Fibroblast of skin of right quadriceps (primary cell): ENCODE measurements at places on chromosomes 11 and 22.

DNA sequence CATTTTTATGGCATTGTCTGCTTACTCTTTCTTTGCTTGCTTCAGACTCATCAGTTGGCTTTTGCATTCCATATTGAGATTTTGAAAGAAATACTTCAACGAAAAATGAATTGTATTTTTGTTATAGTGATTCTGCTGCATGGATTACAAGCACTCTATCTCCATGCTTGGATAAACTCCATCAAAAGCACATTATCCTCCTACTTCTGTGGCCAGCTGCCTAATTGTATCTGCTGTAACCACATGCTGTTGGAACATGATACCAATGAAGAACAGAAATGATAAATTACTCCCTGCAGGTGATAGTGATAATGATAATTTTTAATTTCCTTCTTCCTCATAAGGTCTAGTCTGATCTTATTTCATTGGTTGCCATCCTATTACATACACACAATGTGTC lies 100.8 kb downstream of the PRMT3 start:
- DNase-seq: no peak

DNA sequence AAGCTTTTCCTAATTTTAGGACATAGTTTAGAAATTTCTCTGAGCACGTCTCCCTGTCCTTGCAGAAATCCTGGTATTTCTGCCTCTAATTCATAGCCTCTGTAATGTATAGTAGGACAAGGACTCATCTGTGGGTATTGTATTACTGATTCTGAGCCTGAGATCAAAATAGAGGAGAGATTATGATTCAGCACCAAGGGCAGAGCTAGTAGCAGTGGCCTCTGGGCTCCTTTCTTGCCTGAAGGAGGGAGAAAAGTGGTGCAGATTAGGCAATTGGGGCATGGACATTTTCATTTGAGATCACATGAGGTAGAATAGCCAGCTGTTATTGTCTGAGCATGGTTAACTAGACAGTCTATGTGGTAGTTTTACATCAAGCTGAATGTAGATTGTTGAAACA lies 2.8 kb downstream of the MADD start:
- DNase-seq: no peak

DNA sequence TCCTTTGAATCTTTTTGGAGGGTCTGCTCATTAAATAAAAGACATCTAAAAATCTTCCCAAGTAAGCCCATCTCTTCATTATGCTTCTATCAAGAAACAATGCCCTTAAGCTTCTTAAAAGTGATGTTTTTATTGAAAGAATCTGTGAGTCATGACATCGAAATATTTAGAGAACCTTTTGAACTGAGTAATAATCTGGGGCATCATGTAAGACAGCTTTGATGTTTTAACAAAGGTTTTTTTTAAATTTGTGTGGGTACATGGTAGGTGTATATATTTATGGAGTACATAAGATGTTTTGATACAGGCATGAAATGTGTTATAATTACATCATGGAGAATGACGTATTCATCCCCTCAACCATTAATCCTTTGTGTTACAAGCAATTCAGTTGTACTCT lies 46.8 kb downstream of the PLAAT5 start:
- no peak for DNase-seq

- no peak for DNase-seq
Measured at GRCh38 chr22:25405841-25406509, 158.5 kb upstream of the GRK3 start.

GRCh38 chr11:68818181-68818580 lies 23.5 kb downstream of the CPT1A start:
- no peak for DNase-seq

DNA sequence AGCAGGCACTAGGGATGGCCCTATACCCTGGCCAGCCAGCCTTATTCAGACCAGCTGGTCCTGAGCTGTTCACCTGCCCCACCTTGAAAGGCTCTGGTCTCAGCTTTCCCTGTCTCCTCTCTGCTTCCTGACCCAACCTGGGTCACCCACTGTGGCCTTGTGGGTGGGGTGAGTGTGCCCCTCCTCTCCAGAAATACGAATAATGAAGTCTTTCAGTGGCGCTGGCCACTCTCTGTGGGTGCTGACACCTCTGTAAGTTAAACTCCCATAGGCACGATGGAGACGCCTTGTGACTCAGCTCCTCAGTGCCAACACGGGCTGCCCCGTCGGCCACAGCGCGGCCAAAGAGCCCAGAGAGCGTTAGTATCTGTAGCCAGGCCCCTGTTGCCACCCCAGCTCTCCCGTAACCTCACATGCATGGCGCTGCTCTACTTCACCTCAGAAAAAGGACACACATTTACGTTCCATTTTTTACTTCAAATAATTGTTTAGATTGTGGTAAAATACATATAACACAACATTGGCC lies 74.6 kb upstream of the SEPTIN5 start:
- DNase-seq: no peak

DNA sequence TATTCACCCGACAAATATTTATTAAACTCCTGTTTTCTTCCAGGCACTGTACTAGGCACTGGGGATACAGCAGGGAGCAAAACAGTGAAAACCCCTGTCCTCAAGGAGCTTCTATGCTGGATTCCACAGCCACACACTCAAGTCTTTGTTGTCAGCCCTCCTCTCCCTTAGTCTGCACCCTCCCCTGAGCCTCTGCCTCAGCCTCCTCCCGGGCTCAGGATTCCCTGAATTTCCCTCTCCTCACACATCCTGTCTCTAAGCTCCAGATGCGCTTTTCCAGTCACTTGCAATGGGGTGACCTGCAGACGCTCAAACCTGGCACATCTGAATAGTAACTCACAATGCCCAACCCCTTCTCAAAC lies 13.5 kb upstream of the TUB start:
- DNase-seq: no peak

GRCh38 chr11:123030517-123030916 lies 31.4 kb downstream of the HSPA8 start:
- no peak for DNase-seq

- no peak for DNase-seq
Measured at GRCh38 chr22:17907748-17908051, 116.7 kb downstream of the MICAL3 start.

- DNase-seq: no peak
Measured at GRCh38 chr11:93756748-93757147, 15.3 kb downstream of the C11orf54 start.

DNA sequence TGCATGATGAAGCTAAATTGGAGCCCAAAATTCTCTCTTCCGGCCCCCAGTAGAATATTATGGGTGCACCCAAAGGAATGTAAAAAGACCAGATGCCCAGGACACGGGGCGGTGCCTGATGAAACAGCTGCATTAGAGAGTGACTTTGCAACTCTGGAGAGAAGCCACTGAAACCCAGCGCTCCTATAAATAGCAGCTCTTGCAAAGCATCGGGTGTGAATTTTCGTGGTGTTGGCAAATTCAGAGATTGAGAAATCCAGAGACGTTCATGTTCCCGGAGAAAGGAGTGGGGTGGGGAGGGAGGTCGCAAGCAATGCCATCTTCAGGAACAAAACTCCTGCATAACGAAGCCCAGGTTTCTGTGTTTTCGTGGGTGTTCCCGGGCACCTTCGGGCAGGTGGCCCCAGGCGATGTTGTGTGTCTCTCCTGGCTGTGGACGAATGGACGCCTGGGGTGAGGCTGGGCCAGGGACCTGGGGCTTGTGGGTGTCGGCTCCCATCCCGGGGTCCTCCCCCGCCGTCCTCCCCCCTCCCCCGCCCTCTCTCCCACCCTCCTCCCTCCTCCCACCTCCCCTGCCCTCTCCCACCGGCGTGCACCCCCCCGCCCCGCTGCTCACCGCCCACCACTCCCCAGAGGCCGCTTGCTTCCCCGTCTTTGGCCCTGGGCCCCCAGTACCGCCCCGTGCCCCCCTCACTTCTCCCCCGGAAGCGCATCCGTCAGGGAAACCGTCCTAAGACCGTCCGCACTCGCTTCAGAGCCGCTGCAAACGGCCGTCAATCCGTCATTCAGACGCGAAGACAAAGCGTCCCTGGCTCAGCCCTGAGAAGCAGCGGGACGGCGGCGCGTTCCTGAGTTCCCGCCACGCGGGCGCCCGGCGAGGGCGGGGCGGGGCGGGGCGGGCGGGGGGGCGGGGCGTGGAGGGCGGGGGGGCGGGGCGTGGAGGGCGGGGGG lies 26.7 kb upstream of the TOLLIP start:
- DNase-seq: peak; percentile 71

GRCh38 chr11:113345978-113346377 lies 31.6 kb downstream of the TTC12 start:
- DNase-seq: no peak

GRCh38 chr11:64998690-64999431 lies 2.1 kb upstream of the BATF2 start:
- no peak for DNase-seq

DNA sequence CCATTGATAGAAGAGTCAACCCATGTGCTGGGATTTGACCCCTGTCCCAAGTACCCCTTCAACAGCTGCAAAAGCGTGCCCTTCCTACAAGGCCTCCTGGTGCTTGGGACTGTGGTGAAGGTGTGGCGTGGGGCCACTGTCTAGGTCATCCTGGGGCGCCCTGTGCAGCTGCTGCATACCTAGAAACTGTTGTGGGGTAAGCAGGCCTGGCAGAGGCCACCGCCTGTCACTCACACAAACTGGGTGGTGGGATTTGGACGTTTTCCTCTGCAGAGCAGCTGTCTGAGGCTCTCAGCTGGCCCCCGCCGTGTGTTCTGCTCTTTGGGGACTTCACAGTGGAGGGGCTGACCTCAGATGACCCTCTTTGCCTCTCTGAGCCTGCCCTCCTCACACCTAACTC lies 69.7 kb downstream of the SCN3B start:
- DNase-seq: no peak

GRCh38 chr11:92790366-92790765 lies 179.1 kb upstream of the MTNR1B start:
- DNase-seq: no peak

GRCh38 chr11:111911563-111912401 lies at the start of gene CRYAB:
Gene CRYAB (minus strand): TSS chr11:111911770. CDS start chr11:111911724, 46 bp downstream.
- DNase-seq: peak; percentile 93
